ENCODE measurements at places on chromosomes 4 and X. TPM values are rescaled to one million over a fixed set of nuclear protein-coding genes. Genes with fewer than 3 reads are reported as not detected.

Gene TEC
- 4.5 TPM for total RNA-seq

Gene IL21
- not detected for total RNA-seq

Gene RHOXF2B
- total RNA-seq = not detected

Gene VAMP7
- 8.0 TPM for total RNA-seq

Gene CT55
- total RNA-seq = not detected

DNA sequence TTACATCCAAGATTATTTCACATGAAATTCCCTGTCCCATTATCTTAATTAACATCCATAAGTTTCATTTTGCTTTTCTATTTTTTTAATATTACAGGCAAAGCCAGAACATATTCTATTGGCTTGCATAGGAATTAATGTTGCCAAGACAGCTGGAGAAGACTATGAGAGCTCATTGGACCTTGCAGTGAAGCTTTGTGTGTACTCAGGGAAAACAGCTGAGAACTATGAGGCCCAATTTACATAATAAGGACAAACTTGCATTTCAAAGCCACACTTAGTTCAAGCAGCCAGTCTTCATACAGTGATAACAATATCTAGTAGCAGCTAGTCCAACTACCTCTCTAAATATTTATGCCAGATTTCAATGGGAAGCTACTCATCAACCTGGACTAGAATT is 134.4 kb downstream of the DDX53 start:
- H3K4me3 ChIP-seq = no peak overlapping the region
- H3K27ac ChIP-seq = no peak overlapping the region
- H3K4me1 ChIP-seq = no peaks in the 10 kb centered on the region
- no peaks in the 10 kb centered on the region for H3K36me3 ChIP-seq

Measured in ascending aorta (tissue), 2 donors.